ENCODE measurements at places on chromosomes 16 and 17. TPM values are rescaled to one million over a fixed set of nuclear protein-coding genes. Genes with fewer than 3 reads are reported as not detected.
A peak's percentile ranks its signal among the peaks of the same experiment; 100 is the strongest.

- H3K4me3 ChIP-seq, result no peak overlapping the region
- no peaks in the 10 kb centered on the region for H3K36me3 ChIP-seq
- H3K27ac ChIP-seq, result no peak overlapping the region
- peaks cover 4% of the 10 kb centered on the region for H3K4me1 ChIP-seq
Measured at GRCh38 chr17:55157165-55157564, 107.6 kb upstream of the HLF start.

- peaks cover 52% of the 10 kb centered on the region for H3K27me3 ChIP-seq
- no peaks in the 10 kb centered on the region for H3K36me3 ChIP-seq
- no peak overlapping the region for H3K27ac ChIP-seq
Measured at GRCh38 chr16:1109648-1110047, 13.6 kb upstream of the C1QTNF8 start.

- H3K4me3 ChIP-seq, result peak within 1 kb of the TSS; percentile 82
- H3K36me3 ChIP-seq, result peaks cover 14% of the 10 kb centered on the region
Measured at GRCh38 chr16:15949210-15950160, at the start of gene ABCC1. Gene ABCC1, plus strand, starts transcription at chr16:15949616. Its CDS starts 136 bp downstream, at chr16:15949752.

DNA sequence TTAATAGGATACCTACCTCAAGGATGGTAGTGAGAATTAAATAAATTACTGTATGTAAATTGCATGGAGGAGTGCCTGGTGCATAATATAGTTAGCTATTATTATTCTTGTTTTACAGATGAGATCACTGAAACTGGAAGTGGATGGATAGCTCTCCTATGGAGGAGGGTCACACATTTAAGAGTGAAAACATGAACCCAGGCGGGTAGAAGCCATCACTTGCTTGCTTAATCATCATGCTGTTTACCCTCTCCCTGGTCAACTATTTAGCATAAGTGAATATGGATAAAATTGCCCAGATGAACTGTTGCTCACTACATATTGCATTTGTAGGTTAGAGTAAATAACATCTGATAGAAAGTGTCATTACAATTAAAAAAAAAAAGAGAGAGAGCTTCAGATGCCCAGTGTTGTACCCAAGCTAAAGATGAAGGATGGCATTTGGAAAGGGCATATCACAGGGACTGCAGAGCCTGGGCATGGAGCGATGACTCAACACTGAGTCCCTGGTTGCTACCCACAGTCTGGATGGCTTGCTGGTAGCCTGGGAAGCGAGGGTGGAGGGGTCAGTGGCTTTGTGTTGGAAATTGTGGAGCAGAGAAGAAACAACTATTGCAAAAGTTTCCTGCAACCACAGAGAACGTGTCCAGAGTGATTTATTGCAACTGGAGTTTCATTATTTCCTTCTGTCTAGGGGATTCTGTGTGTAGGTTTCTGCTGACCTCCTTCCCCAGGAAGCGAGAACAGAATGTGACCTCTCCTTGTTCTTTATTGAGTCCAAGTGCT is 414.4 kb downstream of the SHISA9 start:
- H3K36me3 ChIP-seq, result no peaks in the 10 kb centered on the region
- H3K4me3 ChIP-seq, result no peak overlapping the region
- no peak for DNase-seq
- H3K4me1 ChIP-seq, result no peaks in the 10 kb centered on the region
- no peaks in the 10 kb centered on the region for H3K27me3 ChIP-seq
- H3K27ac ChIP-seq, result no peak overlapping the region

DNA sequence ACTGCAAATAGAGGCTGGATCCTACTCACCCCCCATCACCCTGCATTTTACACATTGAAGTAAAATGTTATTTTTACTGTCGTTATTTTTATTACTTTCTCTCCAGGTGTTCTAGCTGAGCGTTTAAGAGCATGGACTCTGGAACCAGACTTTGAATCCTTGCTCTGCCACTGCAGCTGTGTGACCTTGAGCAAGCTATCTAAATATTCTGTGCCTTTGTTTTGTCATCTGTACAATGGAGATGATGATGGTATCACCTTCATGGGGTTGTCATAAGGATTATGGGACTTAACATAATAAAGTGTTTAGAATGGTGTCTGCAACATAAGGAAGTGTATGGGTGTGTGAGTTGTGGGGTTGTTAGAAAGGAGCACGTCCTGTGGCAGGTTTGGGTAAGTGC is 17.8 kb downstream of the MSI2 start:
- H3K4me1 ChIP-seq, result no peaks in the 10 kb centered on the region
- DNase-seq, result no peak
- H3K27me3 ChIP-seq, result no peaks in the 10 kb centered on the region
- H3K36me3 ChIP-seq, result peaks cover 13% of the 10 kb centered on the region
- no peak overlapping the region for H3K4me3 ChIP-seq
- no peak overlapping the region for H3K27ac ChIP-seq

GRCh38 chr17:45386178-45386577 is 46.5 kb downstream of the ARHGAP27 start:
- H3K4me1 ChIP-seq, result peaks cover 5% of the 10 kb centered on the region
- H3K36me3 ChIP-seq, result no peaks in the 10 kb centered on the region
- H3K27me3 ChIP-seq, result peaks cover 9% of the 10 kb centered on the region
- no peak overlapping the region for H3K27ac ChIP-seq
- no peak for DNase-seq

GRCh38 chr16:29734786-29735185 is 11.0 kb downstream of the C16orf54 start:
- peaks cover 24% of the 10 kb centered on the region for H3K27me3 ChIP-seq
- no peak overlapping the region for H3K4me3 ChIP-seq
- no peak overlapping the region for H3K27ac ChIP-seq

- no peak overlapping the region for H3K4me3 ChIP-seq
- H3K27me3 ChIP-seq, result no peaks in the 10 kb centered on the region
- H3K36me3 ChIP-seq, result peaks cover 6% of the 10 kb centered on the region
- H3K27ac ChIP-seq, result no peak overlapping the region
- no peak for DNase-seq
Measured at GRCh38 chr17:45301674-45302073, 15.1 kb downstream of the MAP3K14 start.

GRCh38 chr16:50688083-50688482 is 5.3 kb upstream of the NOD2 start:
- H3K36me3 ChIP-seq, result no peaks in the 10 kb centered on the region
- H3K4me3 ChIP-seq, result no peak overlapping the region
- H3K27ac ChIP-seq, result no peak overlapping the region
- H3K27me3 ChIP-seq, result peaks cover 15% of the 10 kb centered on the region
- no peaks in the 10 kb centered on the region for H3K4me1 ChIP-seq

GRCh38 chr16:23104032-23104955 is 45.0 kb downstream of the USP31 start:
- DNase-seq, result no peak
- H3K27me3 ChIP-seq, result no peaks in the 10 kb centered on the region
- H3K4me3 ChIP-seq, result no peak overlapping the region
- H3K36me3 ChIP-seq, result peaks cover 2% of the 10 kb centered on the region

- H3K36me3 ChIP-seq, result no peaks in the 10 kb centered on the region
- H3K27ac ChIP-seq, result peak overlapping the region; percentile 98
- H3K27me3 ChIP-seq, result no peaks in the 10 kb centered on the region
- no peak for DNase-seq
- H3K4me1 ChIP-seq, result peaks cover 17% of the 10 kb centered on the region
Measured at GRCh38 chr17:13346592-13346991, 255.1 kb downstream of the HS3ST3A1 start.

DNA sequence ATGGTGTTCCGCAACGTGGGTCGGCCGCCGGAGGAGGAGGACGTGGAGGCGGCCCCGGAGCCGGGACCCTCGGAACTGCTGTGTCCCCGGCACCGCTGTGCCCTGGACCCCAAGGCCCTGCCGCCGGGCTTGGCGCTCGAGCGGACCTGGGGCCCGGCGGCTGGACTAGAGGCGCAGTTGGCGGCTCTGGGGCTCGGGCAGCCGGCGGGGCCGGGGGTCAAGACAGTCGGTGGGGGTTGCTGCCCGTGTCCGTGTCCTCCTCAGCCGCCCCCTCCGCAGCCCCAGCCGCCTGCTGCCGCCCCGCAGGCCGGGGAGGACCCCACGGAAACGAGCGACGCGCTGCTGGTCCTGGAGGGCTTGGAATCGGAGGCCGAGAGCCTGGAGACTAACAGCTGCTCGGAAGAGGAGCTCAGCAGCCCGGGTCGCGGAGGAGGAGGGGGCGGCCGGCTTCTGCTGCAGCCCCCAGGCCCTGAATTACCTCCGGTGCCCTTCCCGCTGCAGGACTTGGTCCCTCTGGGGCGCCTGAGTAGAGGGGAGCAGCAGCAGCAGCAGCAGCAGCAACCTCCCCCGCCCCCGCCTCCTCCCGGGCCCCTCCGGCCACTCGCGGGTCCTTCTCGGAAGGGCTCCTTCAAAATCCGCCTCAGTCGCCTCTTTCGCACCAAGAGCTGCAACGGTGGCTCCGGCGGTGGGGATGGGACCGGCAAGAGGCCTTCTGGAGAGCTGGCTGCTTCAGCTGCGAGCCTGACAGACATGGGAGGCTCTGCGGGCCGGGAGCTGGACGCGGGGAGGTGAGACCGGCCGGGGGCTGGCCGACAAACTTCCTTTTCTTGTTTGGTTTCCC is 821 bp downstream of the SOCS7 start:
- DNase-seq, result no peak
- peak overlapping the region; percentile 78 for H3K27ac ChIP-seq
- peaks cover 5% of the 10 kb centered on the region for H3K4me1 ChIP-seq
- H3K4me3 ChIP-seq, result peak overlapping the region; percentile 80

GRCh38 chr17:78383725-78384471 is 5.4 kb downstream of the PGS1 start:
- H3K4me1 ChIP-seq, result peaks cover 35% of the 10 kb centered on the region
- peaks cover 2% of the 10 kb centered on the region for H3K36me3 ChIP-seq
- peak; percentile 100 for DNase-seq
- peak overlapping the region; percentile 95 for H3K27ac ChIP-seq
- no peaks in the 10 kb centered on the region for H3K27me3 ChIP-seq

- peaks cover 12% of the 10 kb centered on the region for H3K4me1 ChIP-seq
- peak; percentile 37 for DNase-seq
- H3K36me3 ChIP-seq, result no peaks in the 10 kb centered on the region
- peak overlapping the region; percentile 15 for H3K27ac ChIP-seq
Measured at GRCh38 chr16:85563515-85564276, 49.4 kb upstream of the GSE1 start.

GRCh38 chr17:40021451-40021971 is 6.3 kb downstream of the CSF3 start:
- H3K4me3 ChIP-seq, result no peak overlapping the region
- peaks cover 36% of the 10 kb centered on the region for H3K4me1 ChIP-seq
- H3K27me3 ChIP-seq, result no peaks in the 10 kb centered on the region
- peak; percentile 61 for DNase-seq
- peak overlapping the region; percentile 46 for H3K27ac ChIP-seq

DNA sequence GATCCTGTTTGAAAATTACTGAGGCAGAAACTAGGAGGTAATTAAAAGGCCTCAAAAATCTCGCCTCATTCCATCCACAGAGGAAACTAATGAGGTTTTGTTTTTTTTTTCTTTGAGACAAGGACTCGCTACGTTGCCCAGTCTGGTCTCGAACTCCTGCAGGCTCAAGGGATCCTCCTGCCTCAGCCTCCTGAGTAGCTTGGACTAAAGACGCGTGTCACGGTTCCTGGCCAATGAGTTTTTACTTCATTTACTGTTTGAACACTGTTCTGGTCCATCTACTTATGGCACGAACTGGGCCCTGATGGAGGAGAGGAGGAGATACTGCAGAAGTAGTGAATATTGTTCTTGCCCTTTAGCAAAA is 600 bp upstream of the BLTP2 start:
- H3K27me3 ChIP-seq, result no peaks in the 10 kb centered on the region
- peak overlapping the region; percentile 86 for H3K27ac ChIP-seq
- H3K4me1 ChIP-seq, result peaks cover 2% of the 10 kb centered on the region
- peaks cover 27% of the 10 kb centered on the region for H3K36me3 ChIP-seq
- DNase-seq, result no peak

GRCh38 chr17:79522414-79522813 is 88.4 kb downstream of the RBFOX3 start:
- no peak overlapping the region for H3K27ac ChIP-seq
- H3K4me3 ChIP-seq, result no peak overlapping the region
- H3K27me3 ChIP-seq, result peaks cover 15% of the 10 kb centered on the region
- H3K4me1 ChIP-seq, result no peaks in the 10 kb centered on the region
- DNase-seq, result no peak

DNA sequence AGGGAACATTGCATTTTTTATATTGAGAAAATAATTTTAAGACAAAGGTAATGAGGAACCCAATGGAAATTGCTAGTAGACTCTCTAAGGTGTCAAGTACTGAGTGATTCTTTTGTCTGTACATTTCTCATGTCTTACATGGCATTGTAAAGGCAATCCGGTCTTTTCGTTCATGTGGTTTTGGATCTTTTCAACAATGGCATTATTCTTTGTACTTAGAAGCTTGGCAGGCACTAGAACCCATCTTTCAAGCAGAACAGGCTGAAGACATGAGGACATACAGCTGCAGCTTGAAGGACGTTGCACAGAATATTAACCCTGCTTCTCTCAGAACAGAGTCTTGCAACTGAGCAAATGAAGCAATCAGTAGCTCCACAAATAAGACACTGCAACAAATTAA is 231.5 kb upstream of the ZFHX3 start:
- H3K27me3 ChIP-seq, result peaks cover 3% of the 10 kb centered on the region
- no peaks in the 10 kb centered on the region for H3K4me1 ChIP-seq
- H3K36me3 ChIP-seq, result no peaks in the 10 kb centered on the region
- no peak for DNase-seq
- no peak overlapping the region for H3K27ac ChIP-seq

DNA sequence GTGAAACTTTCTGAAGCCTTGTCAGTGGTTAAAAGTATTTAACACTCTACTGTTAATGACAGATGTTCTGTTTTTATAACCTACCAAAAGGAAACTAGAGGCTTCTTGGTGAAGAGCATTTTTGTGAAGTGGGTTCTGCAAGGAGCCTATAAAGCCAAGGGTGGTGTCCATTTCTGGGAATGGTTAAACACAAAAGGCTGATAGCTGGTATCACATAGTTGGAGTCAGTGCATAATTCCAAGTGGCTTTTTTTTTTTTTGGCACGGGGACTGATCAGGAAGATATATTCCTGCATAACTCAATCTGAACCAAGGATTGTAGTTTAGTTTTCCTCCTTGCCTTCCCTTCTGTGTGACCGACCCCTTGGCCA is 27.6 kb upstream of the KPNB1 start:
- H3K4me3 ChIP-seq, result no peak overlapping the region
- DNase-seq, result no peak
- peaks cover 14% of the 10 kb centered on the region for H3K36me3 ChIP-seq
- peaks cover 13% of the 10 kb centered on the region for H3K4me1 ChIP-seq
- peak overlapping the region; percentile 45 for H3K27ac ChIP-seq

- DNase-seq, result no peak
- H3K4me1 ChIP-seq, result no peaks in the 10 kb centered on the region
- H3K27ac ChIP-seq, result no peak overlapping the region
- no peaks in the 10 kb centered on the region for H3K36me3 ChIP-seq
- H3K4me3 ChIP-seq, result no peak overlapping the region
Measured at GRCh38 chr16:48881272-48881671, 271.3 kb upstream of the N4BP1 start.

- no peak overlapping the region for H3K27ac ChIP-seq
- H3K36me3 ChIP-seq, result no peaks in the 10 kb centered on the region
- DNase-seq, result no peak
- no peak overlapping the region for H3K4me3 ChIP-seq
- no peaks in the 10 kb centered on the region for H3K4me1 ChIP-seq
- no peaks in the 10 kb centered on the region for H3K27me3 ChIP-seq
Measured at GRCh38 chr16:46986896-46987295, 13.4 kb upstream of the DNAJA2 start.

The PITPNM3 gene
- 0.56 TPM for total RNA-seq

The NOXO1 gene
- not detected for total RNA-seq

The LMF1 gene
- 13.1 TPM for total RNA-seq

The CDH8 gene
- not detected for total RNA-seq

The ZNF263 gene
- total RNA-seq, result 40.3 TPM

The KRT25 gene
- total RNA-seq, result not detected

The PLXDC1 gene
- total RNA-seq, result under 0.01 TPM

The CES3 gene
- under 0.01 TPM for total RNA-seq

Measured in IMR-90 (cell line).